Stimulated activated naive CD4-positive, alpha-beta T cell treated with Interleukin-2 at 50 U/mL for 16 hours (primary cell): ENCODE measurements at places on chromosomes 3 and 15.

DNA sequence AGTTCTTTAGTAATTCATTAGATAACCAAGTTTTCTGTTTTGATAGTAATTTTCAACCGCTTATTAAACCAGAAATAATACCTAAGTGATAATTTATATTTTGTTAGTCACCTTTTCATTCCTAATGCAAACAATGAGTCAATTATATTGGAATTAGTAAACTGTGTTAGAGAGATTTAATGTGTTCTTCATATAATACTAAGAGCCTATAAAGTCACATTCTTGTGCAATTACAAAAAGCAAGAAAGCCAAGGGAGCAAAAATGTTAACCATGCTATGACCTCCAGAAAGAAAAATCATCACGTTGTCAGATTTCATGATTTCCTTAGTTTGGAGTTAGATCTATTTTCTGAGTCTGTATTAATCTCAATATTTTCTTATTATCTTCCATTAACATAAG, 108.8 kb upstream of the SAMMSON start:
- DNase-seq, result no peak

DNA sequence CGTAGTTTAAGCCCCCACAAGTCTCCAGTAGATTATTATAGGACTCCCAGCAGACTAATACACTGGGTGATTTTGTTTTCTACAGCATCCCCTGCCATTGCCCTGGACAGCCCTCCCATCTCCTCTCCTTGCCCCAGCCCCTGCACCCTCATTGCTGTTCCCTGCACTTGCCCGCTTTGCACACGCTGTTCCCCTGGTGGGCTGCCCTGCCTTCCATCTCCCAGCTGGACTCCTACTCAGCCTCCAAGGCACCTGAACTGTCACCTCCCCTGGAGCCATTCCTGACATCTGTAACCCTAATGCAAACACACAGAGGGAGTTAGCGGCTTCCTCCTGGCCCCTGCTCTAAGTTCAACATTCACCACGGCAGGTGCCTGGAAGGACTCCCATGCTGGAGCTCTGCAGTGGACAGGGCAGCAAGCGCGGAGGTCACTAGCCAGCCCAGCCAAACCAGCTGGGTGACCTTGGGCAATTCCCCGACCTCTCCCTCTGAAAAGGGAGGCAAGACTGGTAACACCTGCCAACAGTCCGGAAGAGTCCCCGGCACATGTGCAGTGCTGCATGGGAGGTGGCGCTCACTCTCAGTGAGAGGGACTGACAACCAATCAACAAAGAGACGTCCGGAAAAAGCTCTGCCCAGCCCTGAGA, 38.8 kb upstream of the IQSEC1 start:
- DNase-seq, result no peak

DNA sequence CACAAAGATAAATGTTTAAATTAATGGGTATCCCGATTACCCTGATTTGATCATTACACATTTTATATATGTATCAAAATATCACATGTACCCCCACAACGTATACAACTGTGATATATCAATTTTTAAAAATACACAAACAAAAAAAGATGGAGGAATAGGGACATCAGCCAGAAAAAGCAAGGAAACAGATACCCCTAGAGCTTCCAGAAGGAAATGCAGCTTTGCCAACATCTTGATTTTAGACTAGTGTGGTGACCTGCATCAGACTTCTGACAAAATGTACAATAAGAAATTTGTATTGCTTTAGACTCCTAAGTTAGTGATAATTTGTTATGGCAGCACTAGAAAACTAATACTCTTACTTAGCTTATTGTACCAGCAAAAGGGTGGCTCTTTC, 483.8 kb downstream of the TUSC7 start:
- DNase-seq, result no peak

- DNase-seq, result no peak
Measured at GRCh38 chr3:14925729-14926591, 21.4 kb upstream of the NR2C2 start.

- DNase-seq, result no peak
Measured at GRCh38 chr3:115021061-115021460, 126.0 kb downstream of the ZBTB20 start.

- no peak for DNase-seq
Measured at GRCh38 chr15:60539016-60539415, 60.1 kb upstream of the ICE2 start.

DNA sequence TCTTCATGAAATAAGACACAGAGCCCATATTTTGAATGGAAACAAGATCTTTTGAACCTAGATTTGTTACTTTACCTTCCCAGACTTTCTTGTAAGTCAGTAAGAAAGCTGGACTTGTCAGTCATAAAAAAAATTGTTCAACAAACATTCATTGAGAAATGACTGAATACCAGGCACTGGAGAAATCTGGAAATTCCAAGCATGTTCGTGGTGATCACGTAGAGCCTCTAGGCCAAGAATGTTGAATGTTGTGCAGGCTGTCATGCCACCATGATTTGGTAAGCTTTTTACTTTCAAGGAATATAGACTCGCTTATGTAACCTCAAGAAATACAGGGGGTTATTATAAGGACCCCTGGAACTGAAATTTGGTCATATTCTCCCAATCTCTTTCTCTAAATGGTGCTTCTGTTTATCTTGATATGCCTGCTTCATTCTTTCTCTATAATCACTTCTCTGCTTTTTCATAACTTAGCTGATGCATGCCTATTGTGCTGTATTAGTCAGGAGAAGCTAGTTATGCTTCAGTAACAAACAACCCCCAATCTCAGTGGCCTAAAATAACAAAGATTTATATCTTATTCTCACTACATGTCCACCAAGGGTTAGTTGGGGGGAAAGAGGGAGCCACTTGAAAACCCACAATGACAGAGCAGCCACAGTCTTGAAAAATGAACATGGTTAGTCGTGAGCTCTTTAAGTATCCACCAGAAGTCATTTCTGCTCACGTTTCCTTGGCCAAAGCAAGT, 3.4 kb upstream of the TPM1 start:
- no peak for DNase-seq

DNA sequence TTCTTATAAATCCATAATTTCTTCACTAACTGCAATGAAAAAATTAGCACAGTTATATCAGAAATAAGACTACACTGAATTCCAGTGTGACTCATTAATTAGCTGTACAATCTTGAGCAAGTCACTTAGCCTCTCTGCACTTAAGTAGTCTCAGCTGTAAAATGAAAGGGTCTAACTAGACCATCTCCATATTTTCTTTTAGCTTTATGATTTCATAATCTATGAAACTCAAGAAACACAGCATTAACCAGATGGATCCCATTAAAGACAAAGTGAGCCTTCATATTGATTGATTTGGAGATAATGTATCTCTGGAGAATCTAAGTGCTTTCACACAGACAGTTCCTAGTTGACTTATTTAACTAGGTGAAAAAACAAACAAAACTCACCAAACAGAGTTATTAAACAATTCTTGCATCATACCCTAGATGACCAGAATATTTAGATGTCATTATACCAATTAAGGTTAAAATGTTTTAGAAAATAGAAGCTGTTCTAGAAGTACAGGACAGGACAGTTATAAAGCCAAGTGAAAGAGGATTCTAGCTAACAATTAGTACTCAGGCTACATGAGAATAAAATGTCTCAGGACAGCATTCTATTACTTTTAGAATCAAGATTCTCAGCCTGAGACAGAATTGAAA, 11.2 kb downstream of the CSNK1G1 start:
- DNase-seq, result no peak
